ENCODE measurements at places on chromosomes 1 and 21.

DNA sequence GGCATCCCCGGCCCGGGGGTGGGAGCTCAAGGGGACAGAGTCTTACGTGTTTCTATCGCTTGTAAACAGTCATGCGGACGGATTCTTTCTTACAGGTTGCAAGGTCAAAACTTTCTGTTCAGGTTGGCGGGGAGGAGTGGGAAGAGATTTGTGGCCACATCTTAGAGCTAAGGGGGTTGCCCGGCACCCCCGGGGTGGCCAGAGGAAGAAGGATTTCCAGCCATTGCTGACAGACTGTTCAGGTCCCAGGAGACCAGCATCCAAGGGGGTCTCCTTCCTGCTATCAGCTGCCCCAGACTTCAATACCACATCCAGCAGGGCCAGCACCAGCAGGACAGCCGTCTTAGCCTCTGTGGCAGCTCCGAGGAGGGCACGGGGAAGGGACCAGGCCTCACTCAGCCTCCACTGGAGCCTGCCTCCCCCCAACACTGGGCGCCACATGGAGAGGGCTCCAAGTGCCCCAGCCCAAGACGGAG, 52.0 kb downstream of the KIF21B start:
- no peak for DNase-seq

DNA sequence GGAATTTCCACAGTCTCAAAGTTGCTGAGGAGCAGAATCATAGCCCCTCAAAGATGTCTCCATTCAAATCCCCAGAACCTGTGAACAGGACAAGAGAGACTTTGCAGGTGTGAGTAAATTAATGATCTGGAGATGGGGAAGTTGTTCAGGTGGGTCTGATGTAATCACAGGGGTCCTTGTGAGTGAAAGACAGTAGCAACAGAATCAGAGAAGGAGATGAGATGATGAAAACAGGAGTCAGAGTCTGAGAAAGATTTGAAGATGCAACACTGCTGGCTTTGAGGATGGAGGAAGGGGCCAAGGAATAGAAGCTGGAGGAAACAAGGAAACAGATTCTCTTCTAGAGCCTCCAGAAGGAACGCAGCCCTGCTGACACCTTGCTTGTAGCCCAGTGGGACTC, 81.5 kb downstream of the SELENOF start:
- DNase-seq = no peak

- DNase-seq = peak; percentile 3
Observed at GRCh38 chr1:175481126-175482070, 262.0 kb downstream of the TNR start.

DNA sequence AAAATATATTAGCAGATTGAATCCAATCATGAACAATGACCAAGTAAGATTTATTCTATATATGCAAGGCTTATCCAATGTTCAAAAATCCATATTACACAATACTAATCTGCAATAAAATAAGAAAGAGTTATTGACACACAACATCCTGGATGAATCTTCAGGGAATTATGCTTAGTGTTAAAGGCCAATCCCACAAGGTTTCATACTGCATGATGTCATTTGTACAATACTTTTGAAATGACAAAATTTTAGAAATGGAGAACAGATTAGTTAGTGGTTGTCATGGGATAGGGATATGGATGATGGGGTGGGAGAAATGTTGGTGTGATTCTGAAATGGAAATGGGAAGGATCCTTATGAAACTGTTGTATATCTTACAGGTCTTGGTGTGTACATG, 425.7 kb downstream of the SIPA1L2 start:
- DNase-seq = no peak

- DNase-seq = peak; percentile 54
Observed at GRCh38 chr1:51558375-51558924, 39.4 kb upstream of the EPS15 start.

DNA sequence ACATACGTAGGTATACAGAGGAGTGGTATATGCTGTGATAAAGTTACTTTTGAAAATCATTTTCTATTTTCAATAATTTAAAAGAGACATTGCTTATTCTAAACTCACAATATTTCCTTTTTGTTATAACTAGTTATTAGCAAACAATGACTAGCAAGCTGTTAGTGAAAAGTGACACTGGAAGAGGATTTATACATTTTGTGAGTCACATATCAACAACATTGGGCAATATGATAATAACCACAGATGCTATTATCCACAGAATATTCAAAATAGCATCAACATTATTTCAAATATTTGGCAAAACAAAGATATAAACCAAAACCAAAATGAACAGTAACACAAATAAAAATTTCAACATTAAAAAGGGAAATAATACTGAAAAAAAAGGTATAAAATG, 104.0 kb upstream of the HP1BP3 start:
- DNase-seq = no peak

- DNase-seq = peak; percentile 37
Observed at GRCh38 chr1:168608796-168609715, 32.7 kb downstream of the XCL1 start.

DNA sequence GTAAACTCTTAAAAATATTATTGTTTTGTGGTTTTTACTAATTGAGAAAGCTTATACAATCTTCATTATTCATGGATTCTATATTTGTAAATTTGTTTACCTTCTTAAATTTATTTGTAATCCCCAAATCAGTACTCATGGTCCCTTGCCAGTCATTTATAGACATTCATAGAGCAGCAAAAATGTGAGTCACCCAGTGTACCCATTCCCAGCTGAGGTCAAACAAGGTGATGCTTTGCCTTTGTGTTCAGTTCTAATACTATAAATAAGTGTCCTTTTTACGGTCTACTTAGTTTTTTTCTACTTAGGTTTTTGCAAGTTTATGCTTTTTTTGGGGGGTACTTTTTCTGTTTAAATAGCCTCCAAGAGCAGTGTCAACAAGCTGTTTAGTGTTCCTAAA, 36.1 kb downstream of the SORT1 start:
- peak; percentile 48 for DNase-seq

DNA sequence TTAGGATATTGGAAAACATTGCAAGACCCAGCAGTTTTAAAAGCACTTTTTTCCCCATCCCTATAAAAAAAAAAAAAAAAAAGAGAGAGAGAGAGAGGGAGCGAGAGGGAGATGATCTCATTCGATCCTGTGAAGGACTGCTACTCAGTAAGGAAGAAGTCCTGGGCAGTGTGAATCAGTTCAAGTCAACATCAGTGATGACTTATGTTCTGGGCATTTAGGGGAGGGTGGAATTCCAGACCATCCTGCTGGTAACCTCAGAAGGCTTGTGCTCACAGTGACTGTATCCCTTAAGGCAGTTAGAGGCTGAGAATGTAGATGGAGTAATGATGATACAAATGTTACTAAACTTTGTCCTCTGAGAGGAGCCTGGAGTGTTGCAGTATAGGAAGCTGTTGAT, 151.4 kb downstream of the TGFB2 start:
- DNase-seq = peak; percentile 99

GRCh38 chr21:41066086-41066938, 101.6 kb upstream of the BACE2 start:
- no peak for DNase-seq

GRCh38 chr1:3001471-3002348, 19.6 kb upstream of the ACTRT2 start:
- DNase-seq = no peak

GRCh38 chr1:248813546-248813945, 12.2 kb downstream of the SH3BP5L start:
- no peak for DNase-seq

- DNase-seq = peak; percentile 78
Observed at GRCh38 chr1:108646648-108647269, 14.1 kb downstream of the HENMT1 start.

GRCh38 chr1:90821152-90821787, 104.2 kb upstream of the BARHL2 start:
- DNase-seq = no peak

DNA sequence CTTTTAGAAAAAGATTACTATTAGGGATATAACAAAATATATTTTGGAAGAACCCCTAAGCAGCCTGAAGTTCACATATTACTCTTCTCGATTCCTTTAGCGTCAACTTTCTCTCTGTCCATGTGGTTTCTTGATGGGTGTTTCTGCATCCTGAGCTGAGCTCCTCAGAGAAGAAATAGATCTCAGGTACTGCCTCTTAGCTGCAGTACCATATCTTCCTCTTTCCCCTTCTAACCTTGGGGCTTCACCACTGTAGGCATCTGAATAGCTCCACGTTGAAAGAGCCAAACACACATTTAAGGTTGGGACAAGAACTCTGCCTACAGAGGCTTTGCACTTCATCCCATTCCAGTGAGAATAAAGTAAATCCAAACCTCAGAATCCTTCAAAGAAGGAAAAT, 59.2 kb downstream of the SAMSN1 start:
- no peak for DNase-seq
